NCI-H2107 (cell line): ENCODE measurements at places on chromosomes 16 and 17.

GRCh38 chr16:85731179-85731578 is 19.7 kb downstream of the C16orf74 start:
- DNase-seq, result no peak

DNA sequence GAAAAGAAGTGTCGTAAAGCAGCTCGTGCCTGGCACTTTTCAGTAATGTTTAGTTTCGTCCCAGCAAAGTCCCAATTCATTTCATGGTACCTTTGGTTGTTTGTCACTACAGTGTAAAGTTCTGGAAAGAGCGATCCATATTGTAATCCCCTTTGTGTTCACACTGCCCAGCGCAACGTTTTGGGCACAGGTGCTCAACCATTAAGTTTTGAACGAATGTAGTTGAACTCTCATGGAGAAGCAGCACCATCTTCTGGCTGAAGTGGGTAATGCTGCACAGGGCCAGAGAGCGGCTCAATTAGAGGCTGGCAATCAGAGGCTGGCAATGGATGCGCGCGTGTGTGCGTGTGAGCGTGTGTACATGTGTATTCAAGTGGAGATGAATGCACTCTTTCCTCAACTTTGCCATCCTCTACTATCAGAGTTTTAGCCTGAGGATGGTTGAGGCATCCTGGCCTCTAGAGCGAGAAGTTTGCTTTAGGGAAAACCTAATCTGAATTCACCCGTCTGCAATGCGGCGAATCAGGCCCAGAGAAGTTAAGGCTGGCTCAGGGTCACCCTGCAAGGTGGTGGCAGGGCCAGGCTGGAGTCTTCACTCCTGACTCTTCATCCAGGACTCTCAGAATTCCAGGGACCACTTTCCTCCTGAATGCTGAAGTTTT is 29.9 kb downstream of the DYNLL2 start:
- peak; percentile 73 for DNase-seq

DNA sequence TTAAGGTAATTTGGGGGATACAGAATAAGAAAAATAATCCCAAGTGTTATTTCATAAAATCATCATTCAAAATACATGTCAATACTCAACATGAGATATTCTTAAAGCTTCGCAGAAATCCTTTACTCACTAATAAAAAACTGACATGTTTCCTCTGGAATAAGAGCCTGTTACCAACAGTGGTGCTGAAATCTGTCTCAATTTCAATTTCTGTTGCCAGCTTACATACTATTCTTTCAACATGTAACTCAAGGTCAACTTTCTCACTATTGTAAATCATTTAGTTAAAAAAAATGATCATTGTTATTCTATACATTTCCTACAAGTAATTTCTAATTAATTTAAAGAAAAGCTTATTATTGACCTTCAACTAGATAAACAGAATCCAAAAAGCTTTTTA is 67.9 kb downstream of the CEP95 start:
- DNase-seq, result no peak

- no peak for DNase-seq
These were observed 82.5 kb downstream of the ZDHHC7 start for GRCh38 chr16:84928679-84929420.

GRCh38 chr17:75404223-75404730 is 1.2 kb downstream of the GRB2 start:
- peak; percentile 45 for DNase-seq

GRCh38 chr17:15422392-15422965 is 44.9 kb downstream of the CDRT4 start:
- DNase-seq, result no peak

DNA sequence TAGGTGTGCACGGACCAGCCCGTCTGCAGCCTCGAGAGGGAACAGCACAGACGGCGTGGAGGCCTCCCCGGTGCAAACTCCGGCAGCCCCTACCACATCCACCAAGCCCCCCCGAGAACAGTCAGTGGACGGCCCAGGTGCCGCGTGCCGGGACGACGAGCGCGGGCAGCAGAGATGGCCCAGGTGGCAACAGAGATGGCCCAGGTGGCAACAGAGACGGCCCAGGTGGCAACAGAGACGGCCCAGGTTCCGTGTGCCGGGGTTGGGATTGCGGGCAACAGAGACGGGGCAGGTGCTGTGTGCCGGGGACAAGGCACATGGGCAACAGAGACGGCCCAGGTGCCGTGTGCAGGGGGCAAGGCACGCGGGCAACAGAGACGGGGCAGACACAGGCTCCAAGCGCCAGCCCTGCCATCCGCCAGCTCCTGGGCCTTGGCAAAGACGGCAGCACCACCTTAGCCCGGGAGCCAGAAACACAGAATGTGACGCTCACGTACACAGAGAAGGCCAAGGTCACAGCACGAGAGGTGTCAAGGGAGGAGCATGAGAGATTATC is 31.1 kb downstream of the RPH3AL start:
- no peak for DNase-seq

DNA sequence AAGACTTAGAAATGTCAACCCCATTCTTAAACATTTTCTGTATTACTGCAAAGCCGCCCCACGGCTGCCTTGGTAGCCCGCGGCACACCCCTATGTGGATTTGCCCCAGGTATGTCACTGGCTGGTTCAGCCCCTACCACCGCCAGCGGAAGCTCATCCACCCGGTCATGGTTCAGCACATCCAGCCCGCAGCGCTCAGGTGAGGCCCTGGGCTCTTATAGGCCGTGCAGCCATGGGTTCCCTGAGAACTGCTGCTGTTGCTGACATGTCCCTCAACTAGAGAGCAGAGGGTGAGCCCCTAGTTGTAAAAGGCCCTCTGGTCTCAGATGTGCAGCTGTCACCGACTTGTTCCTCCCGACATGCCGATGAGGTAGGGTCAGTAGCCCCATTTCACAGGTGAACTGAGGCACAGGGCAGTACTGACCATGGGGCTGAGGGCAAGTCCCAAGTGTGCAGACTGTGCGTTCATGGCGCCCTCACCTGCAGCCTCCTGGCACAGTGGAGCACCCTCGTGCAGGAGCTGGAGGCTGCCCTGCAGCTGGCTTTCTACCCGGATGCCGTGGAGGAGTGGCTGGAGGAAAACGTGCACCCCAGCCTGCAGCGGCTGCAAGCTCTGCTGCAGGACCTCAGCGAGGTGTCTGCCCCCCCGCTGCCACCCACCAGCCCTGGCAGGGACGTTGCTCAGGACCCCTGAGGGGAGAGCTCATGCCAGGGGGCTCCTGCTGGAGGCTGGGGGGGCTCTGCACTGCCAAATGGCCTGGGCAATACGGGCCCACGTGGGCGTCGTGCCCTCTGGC is 8.7 kb downstream of the CYBC1 start:
- DNase-seq, result no peak

DNA sequence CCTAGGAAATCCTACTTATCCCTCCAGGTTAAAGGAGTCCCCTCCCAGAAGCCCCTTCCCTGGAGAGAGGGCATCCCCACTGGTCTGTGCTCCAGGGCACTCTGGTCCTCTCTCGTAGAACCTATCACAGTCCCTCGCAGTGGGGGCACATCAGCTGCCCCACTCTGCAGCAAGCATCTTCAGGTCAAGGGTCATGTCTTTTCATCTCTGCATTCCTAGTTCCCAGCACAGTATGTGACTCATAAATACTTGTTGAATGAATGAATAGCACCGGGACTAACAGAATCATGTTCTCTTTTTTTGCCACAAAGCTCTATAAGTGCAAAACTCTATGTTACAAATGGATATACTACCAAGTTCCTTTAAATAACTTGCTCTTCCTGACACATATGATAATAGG is 36.0 kb downstream of the RNF157 start:
- no peak for DNase-seq

DNA sequence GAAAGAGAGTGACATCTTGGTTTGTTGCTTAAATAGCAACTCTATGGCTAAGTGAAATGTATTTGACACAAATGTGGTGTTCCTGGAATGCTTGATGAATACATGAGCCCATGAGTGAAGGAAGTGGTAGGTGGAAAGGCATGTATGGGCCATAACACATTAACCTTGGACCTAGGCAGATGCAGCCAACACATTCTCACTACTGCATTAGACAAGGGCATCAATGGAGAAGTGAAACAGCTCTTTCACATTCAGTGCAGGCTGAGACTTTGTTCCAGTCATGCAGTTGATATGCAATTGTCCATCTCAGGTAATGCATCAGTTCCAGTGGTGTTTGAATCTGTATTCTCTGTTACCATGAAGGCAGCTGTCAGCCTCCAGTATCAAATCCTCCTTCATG is 133.6 kb downstream of the HS3ST3B1 start:
- no peak for DNase-seq

GRCh38 chr17:5888811-5889210 is 181.4 kb upstream of the WSCD1 start:
- DNase-seq, result no peak

- DNase-seq, result no peak
These were observed 3.3 kb upstream of the PMP22 start for GRCh38 chr17:15268461-15268860.

GRCh38 chr17:31068291-31068690 is 26.5 kb upstream of the NF1 start:
- no peak for DNase-seq

- no peak for DNase-seq
These were observed 4.2 kb downstream of the ITGB3 start for GRCh38 chr17:47257651-47258339.
